ENCODE measurements at places on chromosomes 6 and 20. TPM values are rescaled to one million over a fixed set of nuclear protein-coding genes. Genes with fewer than 3 reads are reported as not detected.

GRCh38 chr6:129136751-129137150 lies 253.8 kb downstream of the LAMA2 start:
- no peak for DNase-seq

The BLCAP gene
- polyA plus RNA-seq = 83.1 TPM

DNA sequence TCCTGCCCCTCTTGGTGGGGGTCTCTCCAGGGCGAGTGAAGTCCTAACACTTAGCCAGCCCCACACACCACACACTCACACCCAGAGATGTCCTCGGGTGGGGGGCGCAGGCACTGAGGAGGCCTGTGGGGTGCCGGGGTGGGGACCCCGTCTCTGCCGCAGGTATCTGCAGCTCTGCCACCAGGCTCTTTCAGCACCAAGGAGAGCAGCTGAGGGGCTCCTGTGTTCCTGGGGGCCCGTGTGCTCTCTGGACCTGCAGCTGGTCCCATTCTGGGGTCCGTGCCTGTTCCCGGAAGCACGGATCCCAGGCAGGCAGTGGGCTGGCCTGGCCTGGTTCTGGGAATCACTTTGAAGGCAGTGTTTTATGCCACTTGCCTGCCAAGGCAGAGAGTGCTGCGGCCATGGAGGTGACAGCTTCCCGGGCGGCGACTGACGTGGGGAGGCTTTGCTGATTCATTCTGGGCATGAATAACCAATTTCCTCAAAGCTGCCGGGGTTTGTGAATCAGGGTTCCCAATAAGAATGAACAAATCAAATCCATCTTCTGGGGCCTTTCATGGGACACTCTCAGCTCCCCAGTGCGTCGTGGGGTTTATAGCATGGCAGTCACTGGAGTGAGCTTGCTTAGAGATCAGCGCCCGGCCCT lies 54.4 kb upstream of the SLCO4A1 start:
- peak; percentile 40 for DNase-seq

- DNase-seq = no peak
Observed at GRCh38 chr6:114521926-114522325, 179.1 kb upstream of the HS3ST5 start.

DNA sequence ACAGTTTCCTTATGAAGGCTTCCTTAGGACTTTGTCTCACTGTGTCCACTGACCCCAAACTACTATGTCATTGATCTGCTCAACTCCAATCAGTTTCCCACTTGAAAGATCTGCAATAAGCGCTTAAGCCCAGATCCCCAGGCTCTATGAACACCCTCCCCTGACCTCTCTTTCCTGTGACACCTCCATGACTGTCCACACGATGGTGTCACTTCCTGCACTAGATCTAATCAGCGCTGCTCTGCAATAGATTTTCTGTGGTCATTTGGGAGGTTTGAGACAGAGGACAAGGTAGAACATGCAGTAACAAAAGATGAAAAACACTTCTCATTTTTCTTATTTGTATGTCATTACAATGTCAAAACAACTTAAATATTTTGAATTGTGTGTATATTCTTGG lies 304.6 kb upstream of the AGPAT4 start:
- no peak for DNase-seq

GRCh38 chr6:7025861-7026260 lies 81.9 kb upstream of the RREB1 start:
- DNase-seq = no peak

The TBX18 gene
- polyA plus RNA-seq = 2.4 TPM
